Globus pallidus (tissue), 1 donor: ENCODE measurements at places on chromosomes 4 and X.

GRCh38 chr4:182231496-182231895 is 11.7 kb upstream of the TENM3 start:
- DNase-seq = no peak

DNA sequence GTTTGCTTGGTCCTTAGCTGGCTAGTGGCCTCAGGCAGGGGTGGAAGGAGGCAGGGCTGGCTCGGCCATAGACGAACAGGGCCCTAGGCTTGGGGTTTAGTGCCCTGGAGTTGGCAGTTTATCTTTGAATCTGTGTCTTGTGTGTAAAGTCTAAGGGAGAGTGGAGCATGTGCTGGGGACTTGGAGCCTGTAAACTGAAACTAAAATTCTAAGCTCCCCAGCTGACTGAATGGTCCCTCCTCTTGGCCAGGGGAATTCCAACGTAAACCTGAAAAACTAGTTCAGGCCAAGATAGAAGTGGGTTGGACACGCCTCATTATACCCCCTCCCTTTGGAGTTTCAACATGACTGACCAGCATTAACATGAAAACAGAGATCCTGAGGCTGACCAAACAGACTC is 46.1 kb upstream of the GPR78 start:
- no peak for DNase-seq

DNA sequence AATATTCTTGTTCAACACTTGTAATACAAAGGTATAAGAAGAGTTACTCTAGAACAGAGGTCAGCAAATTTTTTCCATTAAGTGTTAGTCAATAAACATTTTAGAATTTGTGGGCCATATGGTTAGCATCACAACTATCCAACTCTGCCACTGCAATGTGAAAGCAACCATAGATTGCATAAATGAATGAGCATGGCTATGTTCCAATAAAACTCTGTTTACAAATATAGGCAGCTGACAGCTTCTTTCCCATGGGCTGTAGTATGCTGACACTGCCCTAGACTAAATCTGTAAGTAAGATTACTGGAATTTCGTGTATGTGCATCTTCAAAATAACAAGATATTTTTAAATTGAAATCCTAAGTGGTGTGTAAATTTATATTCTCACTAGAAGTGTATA is 73.7 kb downstream of the GABRA2 start:
- no peak for DNase-seq

DNA sequence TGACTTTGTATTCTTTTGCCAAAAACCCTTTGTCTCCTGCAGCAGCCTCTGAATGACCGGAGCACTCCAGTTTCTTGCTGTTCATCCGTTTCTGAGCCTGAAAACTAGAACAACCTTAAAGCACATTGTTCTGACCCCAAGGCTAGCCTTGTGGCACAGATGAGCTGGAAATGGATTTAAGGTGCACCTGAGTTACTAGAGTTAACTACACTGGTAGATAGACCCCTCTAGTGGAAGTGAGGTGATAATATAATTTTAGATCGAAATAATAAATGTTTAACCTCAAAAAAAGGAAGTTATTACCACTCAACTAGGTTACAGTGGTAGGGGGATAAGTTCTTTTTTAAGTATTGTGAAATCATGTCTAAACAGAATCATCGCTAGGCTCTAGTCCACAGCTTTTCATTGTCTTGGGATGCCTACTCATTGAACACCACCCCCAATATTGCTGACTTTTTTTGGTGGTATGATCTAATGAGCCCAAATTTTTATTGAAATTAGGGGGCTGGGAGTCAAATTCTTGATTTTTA is 2.7 kb downstream of the PLS3 start:
- DNase-seq = peak; percentile 31

- no peak for DNase-seq
These were observed 173.5 kb downstream of the ANK2 start for GRCh38 chr4:113223001-113223400.

DNA sequence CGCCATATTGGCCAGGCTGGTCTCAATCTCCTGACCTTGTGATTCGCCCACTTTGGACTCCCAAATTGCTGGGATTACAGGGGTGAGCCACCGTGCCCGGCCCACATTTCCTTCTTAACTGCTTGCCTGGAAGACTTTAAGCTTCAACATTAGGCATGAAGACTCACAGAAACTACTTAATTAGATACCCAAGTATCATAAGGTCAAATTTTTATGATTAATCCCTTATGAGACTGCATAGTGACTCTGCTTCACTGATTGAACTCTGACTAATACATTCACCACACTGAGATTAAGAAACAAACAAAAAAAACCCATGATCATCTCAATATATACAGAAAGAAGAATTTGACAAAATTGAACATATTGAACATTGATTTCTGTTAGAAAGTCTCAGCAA is 87.4 kb upstream of the KCTD8 start:
- DNase-seq = no peak

- DNase-seq = no peak
These were observed 5.1 kb downstream of the CD40LG start for GRCh38 chrX:136652822-136653723.

DNA sequence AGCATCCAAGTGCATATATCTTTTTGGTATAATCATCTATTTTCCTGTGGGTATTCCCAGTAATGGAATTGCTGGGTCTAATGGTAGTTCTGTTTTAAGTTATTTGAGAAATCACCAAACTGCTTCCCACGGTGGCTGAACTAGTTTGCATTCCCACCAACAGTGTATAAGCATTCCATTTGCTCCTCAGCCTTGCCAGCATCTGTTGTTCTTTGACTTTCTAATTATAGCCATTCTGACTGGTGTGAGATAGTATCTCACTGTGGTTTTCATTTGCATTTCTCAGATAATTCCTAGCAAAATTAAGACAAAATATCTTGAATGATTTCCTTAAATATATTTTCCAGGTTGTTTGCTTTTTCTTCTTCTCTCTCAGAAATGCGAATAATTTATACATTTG is 341.1 kb downstream of the GBA3 start:
- DNase-seq = no peak
